ENCODE measurements at places on chromosomes 12 and 14.

DNA sequence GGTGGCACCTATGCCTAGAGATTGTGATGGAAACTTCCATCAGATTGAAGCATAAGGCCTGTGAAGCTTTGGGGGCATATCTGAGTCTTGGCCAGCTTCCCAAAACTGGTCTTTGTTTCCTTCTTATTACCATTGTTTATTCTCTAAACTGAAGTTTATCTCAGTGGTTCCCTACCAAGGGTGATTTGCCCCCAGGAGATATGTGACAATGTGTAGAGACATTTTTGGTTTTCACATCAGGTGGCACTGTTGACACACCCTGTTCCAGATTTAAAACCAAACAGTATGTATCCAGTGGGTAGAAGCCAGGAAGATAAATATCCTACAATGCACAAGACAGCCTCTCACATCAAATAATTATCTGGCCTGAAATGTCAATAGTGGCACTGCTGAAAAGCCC, 22.1 kb downstream of the RASSF9 start:
- DNase-seq: no peak

GRCh38 chr12:107523775-107524535, 161.6 kb upstream of the PWP1 start:
- DNase-seq: no peak

DNA sequence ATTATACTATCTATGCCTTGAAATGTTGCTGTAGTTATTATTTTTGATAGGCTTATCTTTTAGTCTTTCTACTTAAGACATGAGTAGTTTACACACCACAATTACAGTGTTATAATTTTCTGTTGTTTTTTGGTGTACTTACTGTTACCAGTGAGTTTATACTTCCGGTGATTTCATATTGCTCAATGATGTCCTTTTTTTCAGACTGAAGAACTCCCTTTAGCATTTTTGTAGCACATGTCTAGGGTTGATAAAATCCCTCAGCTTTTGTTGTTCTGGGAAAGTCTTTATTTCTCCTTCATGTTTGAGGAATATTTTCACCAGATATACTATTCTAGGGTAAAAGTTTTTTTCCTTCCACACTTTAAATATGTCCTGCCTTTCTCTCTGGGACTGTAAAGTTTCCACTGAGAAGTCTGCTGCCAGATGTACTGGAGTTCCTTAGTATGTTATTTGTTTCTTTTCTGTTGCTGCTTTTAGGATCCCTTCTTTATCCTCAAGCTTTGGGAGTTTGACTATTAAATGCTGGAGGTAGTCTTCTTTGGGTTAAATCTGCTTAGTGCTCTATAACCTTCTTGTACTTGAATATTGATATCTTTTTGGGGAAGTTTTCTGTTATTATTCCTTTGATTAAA, 41.5 kb upstream of the FERMT2 start:
- DNase-seq: no peak

- DNase-seq: no peak
Measured at GRCh38 chr14:100887728-100888335, 15.7 kb downstream of the RTL1 start.

GRCh38 chr14:72217135-72217534, 284.9 kb downstream of the RGS6 start:
- no peak for DNase-seq

- no peak for DNase-seq
Measured at GRCh38 chr12:116040402-116040801, 237.1 kb downstream of the MED13L start.

GRCh38 chr12:48995086-48995879, 3.9 kb downstream of the DDN start:
- peak; percentile 86 for DNase-seq

DNA sequence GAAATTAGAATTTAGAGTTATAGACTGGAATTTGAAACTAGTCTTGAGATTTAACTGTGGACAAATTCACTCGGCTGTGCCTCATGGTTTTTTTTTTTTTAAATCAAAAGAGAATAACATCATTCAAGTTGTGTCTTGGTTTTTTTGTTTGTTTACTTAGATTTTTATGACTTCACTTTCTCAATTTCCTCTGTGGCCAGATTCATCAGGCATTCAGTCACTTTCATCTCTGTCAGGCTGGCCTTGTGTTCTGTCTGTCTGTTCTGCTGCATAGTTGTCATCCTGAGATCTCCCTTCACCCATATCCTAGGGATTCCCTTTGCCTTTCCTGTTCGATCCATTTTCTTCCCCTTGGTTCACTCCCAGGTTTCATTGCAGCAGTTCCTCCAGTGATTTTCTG, 10.0 kb downstream of the MARK3 start:
- DNase-seq: no peak

DNA sequence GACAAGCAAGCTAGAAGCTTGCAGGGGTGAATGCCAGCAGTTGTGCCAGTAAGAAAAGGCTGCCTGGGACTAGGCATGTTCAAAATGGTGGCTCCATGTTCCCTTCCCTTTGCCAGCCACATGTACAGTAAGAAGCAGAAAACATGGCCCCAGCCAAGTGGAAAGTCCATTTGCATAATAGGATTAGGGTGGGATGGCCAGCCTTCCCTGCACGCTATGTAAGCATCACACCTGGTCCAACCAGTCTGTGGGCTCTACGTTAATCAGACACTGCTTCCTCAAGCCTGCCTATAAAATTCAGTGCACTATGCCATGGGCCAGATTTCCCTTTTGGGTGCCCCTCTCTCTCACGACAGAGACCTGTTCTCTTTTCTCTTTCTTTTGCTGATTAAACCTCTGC, 288.4 kb downstream of the GXYLT1 start:
- DNase-seq: no peak

DNA sequence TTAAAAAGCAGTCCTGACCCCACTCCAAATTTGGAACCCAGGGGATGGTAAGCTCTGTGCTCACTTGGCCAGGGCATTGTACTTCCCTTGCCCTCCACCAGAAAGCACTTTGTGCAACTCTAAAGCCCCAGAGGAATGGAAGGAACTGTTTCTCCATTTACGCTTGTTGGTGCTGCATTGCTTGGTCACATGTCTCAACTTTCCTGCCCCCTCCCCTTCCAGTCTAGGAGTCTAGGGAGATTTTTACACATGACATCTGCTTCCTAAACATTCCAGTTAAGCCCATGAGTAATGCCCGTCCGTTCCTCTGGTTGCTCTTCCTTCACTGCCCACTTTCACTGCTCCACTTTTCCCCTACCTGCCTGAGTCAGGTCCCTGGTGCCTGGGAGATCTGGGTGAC, 92.6 kb upstream of the MAP1LC3B2 start:
- DNase-seq: no peak

DNA sequence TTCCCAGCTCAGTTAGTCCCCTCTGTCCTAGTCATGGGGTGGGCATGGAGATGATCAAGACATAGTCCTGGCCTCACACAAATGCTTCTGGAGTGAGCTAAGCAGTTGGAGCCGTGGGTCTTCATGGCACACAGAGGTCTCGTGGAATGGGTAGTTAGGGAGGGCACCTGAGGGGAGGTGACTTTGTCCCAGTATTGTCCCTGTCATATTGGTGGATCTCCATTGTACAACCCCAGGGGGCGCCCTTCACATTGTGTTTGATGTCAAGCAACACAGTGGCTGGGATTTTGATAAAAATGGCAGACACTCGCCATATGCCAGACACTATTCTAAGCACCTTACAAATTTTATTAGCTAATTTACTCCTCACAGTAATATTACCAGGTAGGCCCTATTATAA, 175.4 kb upstream of the LHX5 start:
- DNase-seq: no peak

DNA sequence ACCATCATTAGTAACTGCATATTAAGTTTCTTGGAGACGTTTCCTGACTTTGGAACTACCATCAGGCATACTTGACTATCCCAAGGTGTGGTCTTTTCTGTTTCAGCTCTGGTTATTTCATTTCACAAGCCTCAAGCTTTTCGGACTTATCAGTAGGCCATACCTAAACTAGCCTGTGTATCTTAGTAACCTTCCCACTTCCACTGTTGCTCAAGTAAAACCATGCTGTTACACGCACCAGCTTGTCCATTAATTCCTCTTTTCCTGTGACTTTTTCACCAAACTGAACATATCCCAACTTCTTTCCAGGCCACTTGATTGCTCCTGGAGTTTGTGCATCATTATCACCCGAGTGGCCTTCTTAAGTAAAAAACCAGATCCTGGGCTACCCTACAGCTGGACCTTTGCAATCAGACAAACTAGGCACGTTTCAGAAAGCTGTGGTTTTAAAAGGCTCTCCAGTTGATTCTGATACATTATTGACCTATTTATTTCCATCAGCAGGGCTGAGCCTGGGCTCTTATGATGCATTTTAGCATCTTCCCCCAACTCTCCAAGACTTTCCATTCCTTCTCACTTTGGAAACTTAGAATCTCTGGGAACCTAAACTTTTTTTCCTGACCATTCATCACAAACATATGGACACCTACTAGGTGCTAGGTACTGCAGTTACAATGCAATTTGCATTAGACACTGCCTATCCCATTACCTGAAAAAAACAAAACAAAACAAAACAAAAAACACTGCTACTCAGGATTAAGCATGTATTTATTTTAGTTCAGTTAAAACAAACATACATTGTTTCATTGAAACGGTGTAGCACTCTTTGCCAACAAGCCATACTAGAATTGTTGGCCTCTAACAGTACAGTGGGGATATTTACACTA, 14.9 kb downstream of the SLC38A2 start:
- DNase-seq: no peak

DNA sequence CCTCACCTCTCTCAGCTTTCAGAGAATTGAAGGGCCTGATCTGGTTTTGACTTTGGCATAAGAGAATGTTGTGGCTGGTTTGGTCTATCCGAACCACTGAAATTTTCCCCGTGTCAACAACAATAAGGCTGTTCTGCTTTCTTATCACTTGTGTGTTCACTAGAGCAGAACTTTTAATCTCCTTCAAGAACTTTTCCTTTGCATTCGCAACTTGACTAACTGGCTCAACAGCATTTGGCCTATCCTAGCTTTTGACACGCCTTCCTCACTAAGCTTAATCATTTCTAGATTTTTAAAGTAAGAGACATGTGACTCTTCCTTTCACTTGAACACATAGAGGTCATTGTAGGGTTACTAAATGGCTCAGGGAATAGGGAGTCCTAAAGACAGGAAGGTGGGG, 25.9 kb upstream of the EDDM3A start:
- no peak for DNase-seq

GRCh38 chr12:32083489-32083888, 23.2 kb upstream of the BICD1 start:
- no peak for DNase-seq

GRCh38 chr12:54421175-54421878, 2.3 kb upstream of the ITGA5 start:
- no peak for DNase-seq

DNA sequence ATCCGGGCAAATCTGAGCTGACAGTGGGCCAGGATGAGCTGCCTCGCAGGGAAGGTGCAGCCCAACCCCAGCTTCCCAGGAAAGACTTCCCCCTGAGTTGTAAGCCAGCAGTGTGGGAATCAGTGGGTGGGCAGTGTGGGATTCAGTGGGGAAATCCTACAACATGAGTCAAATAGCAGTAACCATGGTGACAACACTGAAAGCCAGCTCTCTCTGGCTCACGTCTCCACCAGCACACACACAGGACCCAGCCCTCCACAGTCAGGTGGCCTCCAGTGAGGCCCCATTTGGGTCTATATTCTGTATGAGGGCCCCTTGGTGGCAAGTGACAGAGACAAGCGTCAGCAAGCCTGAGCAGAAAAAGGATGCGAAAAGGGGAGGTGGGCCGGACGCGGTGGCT, 6.0 kb upstream of the LGALS3 start:
- no peak for DNase-seq

DNA sequence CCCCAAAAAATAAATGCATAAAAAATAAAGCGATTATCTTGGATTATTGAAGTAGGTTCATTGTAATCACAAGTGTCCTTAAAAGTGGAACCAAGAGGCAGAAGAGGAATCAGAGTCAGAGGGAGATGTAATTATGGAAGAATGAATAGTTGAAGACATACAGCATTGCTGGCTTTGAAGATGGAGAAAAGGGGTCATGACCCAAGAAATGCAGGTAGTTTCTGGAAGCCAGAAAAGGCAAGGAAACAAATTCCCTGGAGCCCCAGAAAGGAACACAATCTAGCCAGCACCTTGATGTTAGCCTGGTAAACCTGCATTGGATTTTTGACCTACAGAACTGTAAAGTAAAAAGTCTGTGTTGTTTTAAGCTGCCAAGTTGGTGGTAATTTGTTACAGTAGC, 57.5 kb upstream of the PTGR2 start:
- no peak for DNase-seq

DNA sequence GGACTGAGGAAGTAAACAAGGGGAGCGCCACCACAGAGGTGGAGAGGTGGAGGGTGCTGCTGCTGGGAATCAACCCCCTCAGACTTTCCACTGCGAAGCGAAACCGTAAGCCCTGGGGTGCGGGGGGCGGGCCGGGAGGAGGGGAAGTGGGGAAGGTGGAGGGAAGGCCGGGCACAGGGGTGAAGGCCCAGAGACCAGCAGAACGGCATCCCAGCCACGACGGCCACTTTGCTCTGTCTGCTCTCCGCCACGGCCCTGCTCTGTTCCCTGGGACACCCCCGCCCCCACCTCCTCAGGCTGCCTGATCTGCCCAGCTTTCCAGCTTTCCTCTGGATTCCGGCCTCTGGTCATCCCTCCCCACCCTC, at the start of gene LAG3:
TSS of gene LAG3 (plus strand) at position 190 of the 365 bp plus-strand sequence. CDS start 333 bp downstream, outside the sequence.
- DNase-seq: no peak

- DNase-seq: no peak
Measured at GRCh38 chr14:103346286-103346685, 12.2 kb downstream of the EIF5 start.

- DNase-seq: no peak
Measured at GRCh38 chr12:128771681-128772080, 52.1 kb downstream of the SLC15A4 start.

- no peak for DNase-seq
Measured at GRCh38 chr12:100515968-100516367, 42.3 kb downstream of the NR1H4 start.

- no peak for DNase-seq
Measured at GRCh38 chr12:9741726-9742125, 8.8 kb upstream of the CLECL1 start.

- no peak for DNase-seq
Measured at GRCh38 chr14:51663783-51664326, 12.1 kb downstream of the FRMD6 start.

GRCh38 chr12:94404854-94405253, 54.8 kb downstream of the CEP83 start:
- DNase-seq: no peak

DNA sequence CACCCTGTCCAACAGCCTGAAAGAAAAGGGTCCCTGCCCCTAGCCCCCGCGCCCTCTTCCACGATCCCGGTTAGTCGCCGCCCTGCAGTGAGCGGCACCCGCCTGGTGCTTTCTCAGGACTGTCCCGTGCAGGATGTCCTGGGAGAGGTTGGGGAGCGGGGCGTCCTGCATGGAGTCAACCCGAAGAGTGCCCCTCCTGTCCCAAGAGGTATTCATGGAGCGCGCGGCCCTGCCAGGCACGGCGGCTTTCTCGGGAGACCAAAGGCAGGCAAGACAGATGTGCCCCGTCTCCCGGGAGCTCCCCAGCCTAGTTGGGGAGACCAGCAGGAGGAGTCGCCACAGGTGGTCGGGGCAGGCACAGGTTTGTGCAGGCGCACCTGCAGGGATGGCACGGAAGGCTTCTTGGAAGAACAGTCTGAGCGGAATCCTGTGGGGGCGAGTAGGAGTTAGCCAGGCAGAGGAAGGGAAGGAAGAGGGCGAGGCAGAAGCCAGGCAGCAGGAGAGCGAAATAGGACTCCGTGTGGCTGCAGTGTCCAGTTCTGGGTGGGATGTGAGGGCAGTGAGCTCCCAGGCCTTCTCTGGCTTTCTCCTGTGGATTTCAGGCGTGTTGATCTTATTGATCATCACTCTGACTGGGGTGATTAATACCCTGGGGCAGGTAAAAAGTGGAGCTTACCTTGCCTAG, 723 bp downstream of the SIVA1 start:
- DNase-seq: no peak

GRCh38 chr14:49287004-49287403, 299.2 kb downstream of the RPS29 start:
- DNase-seq: no peak

All from germinal center (tissue), 1 donor.